ENCODE measurements at places on chromosomes 6 and 20.
A peak's percentile ranks its signal among the peaks of the same experiment; 100 is the strongest.

DNA sequence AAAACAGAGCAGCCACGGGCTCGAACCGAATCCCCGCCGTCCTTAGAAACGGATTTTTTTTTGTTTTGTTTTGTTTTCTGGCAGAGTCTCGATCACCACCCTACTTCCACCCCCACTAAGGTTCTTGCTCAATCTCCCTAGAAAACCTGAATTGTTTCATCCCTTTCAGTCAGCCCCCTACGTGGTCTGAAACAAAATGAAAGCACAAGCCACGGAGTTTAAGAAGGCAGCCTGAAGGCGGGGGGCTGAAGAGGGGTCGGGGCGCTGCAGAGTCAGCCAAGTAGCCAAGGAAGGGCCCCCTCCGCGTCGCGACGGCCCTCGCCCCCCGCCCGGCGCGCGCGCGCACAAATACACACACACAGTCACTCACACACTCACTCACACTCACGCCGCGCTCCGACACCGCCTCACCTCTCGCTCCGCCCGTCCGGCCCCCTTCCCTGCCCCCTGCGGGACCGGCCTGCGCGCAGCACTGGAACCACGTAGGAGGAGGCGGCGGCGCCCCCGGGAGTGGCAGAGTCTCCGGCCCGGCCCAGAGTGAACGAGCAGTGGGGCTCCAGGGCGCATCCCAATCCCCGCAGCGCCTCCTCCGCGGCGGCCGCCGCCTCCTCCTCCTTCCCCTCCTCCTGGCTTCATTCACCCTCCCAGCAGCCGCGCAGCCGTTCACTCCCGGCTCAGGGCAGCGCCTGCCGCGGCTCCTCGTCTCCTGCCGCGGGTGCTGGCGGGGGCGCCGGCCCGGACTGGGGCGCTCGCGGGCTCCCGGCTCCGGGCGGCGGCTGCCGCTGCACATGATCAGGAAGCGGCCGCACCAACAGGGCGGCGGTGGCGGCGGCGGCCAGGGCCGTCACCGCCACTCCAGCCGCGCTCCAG is 1.4 kb downstream of the ATXN1 start:
- peak; percentile 93 for DNase-seq

- DNase-seq, result no peak
These were observed 141.6 kb downstream of the BTBD9 start for GRCh38 chr6:38498085-38498484.

- no peak for DNase-seq
These were observed 11.2 kb upstream of the PCMTD2 start for GRCh38 chr20:64244281-64244805.

- no peak for DNase-seq
These were observed 32.1 kb downstream of the TGM2 start for GRCh38 chr20:38132910-38133501.
